ENCODE measurements at places on chromosomes 1 and 21.
A peak's percentile ranks its signal among the peaks of the same experiment; 100 is the strongest.

DNA sequence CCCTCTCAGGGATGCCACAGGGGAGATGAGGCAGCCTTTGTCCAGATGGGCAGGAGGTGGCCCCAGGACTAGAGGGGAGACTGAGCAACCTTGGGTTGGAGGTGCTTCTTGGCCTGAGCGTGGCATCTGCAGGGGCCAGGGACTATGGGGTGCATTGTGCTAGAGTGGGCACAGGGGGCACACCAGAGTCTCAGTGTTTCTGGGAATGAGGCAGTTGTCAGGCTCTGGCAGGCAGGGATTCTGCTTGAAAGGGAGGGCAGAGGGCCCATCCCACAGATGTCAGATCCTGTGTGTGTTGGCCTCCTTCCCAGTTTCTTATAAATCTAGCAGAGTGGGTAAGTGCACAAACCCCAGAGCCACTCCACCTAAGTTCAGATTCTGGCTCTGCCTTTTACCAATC lies 13.7 kb downstream of the LGR6 start:
- peak; percentile 61 for DNase-seq

GRCh38 chr1:56920591-56921001 lies 45.2 kb downstream of the C8B start:
- peak; percentile 67 for DNase-seq

DNA sequence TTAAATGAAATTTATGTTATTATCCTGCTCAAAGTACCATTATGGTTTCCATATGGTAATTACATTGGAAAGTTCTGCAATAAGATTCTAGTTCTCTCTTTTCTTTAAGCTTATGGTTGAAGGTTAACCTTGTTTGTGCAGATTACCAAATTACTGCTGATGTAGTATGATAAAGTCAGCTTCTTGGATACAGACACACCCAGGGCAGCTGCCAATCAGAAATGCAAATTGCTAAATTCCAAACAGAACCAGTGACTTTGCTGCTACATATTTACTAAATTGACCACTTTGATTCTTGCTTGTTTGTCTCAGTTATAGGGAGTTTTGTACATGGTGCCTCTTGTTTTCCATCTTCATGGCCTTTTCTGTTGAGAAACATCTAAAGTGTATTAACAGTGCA lies 26.5 kb downstream of the GNAT2 start:
- no peak for DNase-seq

DNA sequence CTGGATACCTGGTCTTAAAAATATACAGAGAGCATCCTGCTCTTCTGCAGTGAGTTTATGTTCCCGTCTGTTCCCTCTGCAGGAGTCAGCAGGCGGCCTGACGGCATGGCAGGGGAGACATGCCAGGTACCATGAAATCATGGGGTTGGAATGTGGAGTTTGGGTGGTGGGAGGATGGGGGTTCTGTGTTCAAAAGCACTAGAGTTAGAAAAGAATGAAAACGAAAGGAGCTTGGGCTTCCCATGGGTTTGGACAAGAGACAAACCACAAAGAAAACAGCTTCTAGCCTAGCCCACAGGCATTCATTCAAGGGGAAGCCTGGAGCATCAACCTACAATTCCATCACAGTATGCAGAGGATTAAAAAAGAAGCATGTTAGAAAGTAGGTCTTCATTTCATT lies 59.9 kb downstream of the WARS2 start:
- no peak for DNase-seq

- DNase-seq, result no peak
Measured at GRCh38 chr1:214021321-214021720, 33.5 kb downstream of the PROX1 start.

DNA sequence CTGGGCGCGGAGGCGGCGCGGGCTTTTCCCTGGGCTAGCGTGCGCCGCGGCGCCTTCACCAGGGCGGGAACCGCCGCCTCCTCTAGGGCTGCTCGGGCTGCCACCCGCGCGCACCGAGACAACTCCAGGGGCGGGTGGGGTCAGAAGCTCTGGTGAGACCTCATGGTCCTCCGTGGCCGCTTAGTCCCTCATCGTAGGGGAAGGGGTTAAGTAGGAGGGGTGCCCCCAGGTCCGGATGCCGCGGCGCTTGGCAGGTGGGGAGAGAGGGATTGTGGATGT lies 559 bp downstream of the SERTAD4 start:
- peak; percentile 50 for DNase-seq

- DNase-seq, result no peak
Measured at GRCh38 chr1:182330303-182330702, 61.3 kb downstream of the GLUL start.

DNA sequence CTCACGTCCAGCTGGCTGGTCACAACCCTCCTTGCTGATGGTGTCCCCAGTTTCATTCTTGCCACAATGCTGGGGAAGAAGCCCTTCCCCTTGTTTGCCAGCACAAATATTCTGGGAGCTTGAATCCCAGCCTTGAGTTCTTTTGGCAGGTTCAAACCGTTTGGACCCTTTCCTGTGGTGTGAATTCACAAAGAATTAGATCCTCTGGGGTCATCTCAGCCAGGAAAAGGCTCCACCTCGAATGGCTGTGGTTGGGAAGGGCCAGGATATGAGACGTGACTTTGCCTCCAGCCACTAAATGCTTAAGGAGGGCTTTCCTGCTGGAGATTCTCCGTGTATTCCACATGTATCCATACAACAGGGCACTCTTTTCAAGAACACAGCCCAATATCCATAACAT lies 66.9 kb downstream of the MRPL37 start:
- DNase-seq, result no peak

DNA sequence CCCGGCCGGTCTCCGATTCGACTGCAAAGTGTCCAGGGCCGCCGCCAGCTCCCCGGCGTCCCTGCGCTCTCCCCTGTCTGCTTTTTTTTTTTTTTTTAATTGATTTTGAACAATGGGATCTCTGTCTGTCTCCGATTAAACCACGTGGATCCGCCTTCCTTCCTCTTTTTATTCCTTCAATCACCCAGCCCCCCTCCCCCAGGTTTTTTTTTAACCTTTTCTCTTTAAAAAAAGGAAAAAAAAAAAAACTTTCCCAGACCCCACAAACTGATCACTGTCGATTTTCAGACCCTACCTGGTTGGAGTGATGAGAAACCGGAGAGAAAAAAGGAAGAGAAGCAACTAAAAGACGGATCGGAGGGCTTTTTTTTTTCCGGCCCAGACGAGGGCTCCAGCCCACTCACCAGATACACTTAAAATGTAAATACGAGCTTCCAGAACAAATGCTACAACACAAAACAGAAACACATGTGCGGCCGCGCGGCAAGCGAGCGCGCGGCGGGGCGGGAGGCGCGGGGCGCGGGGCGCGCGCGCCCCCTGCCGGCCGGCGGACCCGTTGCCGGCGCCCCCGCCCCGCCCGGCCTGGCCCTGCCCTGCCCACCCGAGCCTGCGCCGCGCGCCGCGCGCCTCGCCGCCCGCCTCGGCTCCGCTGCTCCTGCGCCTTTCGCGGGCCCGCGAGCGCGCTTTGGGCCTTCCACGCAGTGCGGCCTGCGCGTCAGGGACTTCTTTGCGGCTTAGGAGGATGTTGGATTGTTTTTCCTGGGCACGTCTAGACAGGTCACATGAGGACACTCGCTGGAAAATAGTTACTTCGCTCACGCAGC lies at the start of gene RCC2:
RCC2 (minus strand) TSS at position 428 of the 824 bp plus-strand sequence. CDS start 1,163 bp downstream, outside the sequence.
- DNase-seq, result peak; percentile 91

DNA sequence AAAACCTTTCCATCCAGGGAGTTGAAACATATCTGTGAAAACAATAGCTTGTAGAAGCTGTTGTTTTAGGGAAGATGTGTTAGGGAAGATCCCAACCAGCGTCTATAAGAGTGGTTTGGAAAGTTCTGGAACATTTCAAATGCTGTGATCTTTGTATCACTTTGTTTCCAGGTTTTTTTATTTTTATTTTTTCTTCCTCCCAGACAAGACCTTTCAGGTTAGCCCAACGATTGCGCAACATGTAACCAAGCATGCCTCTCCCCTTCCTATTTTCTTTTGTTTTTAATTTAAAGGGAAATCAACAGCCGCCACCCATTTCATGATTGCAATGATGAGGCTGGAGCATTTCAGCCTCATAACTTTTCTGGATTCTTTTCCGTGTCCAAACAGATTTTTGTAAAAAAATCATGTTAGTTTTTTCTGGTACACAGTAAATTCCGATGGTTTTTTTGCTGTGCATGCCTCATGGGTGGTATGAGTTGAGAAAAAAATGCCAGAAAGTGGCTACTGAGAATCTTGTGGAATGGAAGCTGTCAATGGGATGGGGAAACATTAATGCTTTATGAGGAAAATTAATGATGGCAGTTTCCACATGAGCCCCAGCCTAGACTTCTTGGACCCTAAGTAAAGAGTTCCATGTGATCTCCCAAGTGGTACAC lies 109.3 kb downstream of the RUNX1 start:
- DNase-seq, result no peak

DNA sequence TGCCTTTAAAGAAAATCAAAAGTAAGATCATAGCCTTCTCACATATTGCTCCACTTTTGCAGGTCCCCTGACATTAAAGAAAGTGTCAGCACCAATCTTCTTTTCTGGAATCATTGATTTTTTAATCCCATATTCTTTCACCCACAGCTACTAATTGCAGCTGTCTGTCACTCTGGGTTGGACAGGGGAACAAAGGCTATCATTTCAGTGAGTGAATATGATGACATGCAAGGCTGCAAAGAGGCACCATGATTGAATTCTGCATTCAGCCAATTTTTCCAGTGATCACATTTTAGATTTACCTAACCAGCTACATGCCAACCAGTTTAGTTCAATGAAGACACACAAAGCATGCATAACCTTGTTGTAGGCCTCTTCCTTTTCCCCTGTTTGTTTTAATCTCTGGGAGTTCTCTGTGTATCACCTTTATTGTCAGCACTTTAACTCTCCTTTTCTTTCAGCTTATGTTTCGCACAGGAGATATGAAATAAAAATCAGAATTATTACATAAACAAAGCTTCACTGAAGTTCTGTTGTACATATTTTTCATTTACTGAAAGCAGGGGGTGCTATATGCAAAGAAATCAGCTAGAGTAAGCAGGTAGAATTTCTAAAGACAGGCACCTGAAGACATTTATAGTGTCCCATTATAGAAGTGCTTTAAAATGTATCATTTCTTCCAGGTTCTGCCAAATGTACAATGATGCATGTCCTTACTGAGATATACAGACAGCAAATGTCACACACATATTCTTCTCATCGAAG lies 584.8 kb downstream of the PLA2G4A start:
- DNase-seq, result no peak

GRCh38 chr1:52127181-52128180 lies 14.4 kb upstream of the ZFYVE9 start:
- peak; percentile 84 for DNase-seq

GRCh38 chr1:51686450-51686849 lies 69.6 kb downstream of the OSBPL9 start:
- DNase-seq, result no peak

GRCh38 chr21:36533468-36533848 lies 53.5 kb upstream of the CLDN14 start:
- no peak for DNase-seq

DNA sequence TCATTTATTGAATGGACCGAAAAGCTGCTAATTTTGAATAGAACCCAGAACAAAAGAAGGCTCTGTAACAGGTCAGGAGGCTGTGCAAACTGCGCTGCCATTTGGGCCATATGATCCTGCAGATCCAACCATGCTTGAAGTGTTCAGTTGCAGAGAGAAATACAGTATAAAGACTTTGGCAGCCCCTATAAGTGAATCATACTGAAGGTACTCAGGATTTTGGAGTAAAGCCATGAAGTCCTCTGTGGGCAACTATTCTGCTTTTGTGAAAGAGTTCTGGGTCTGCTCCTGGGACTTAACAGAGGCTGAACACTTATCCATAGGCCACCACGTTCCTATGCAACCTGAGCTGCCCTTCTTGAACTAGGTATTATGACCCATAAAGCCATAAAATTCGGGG lies 1613.6 kb upstream of the PRMT6 start:
- no peak for DNase-seq

GRCh38 chr1:191709215-191709614 lies 449.0 kb upstream of the RGS18 start:
- DNase-seq, result peak; percentile 26

- DNase-seq, result peak; percentile 80
Measured at GRCh38 chr1:244084763-244085162, 33.7 kb downstream of the ZBTB18 start.

Measured in A673 (cell line).